ENCODE measurements at places on chromosomes 13 and 19.
A peak's percentile ranks its signal among the peaks of the same experiment; 100 is the strongest.

- DNase-seq = no peak
These were observed 331.6 kb downstream of the DLEU7 start for GRCh38 chr13:50511877-50512341.

DNA sequence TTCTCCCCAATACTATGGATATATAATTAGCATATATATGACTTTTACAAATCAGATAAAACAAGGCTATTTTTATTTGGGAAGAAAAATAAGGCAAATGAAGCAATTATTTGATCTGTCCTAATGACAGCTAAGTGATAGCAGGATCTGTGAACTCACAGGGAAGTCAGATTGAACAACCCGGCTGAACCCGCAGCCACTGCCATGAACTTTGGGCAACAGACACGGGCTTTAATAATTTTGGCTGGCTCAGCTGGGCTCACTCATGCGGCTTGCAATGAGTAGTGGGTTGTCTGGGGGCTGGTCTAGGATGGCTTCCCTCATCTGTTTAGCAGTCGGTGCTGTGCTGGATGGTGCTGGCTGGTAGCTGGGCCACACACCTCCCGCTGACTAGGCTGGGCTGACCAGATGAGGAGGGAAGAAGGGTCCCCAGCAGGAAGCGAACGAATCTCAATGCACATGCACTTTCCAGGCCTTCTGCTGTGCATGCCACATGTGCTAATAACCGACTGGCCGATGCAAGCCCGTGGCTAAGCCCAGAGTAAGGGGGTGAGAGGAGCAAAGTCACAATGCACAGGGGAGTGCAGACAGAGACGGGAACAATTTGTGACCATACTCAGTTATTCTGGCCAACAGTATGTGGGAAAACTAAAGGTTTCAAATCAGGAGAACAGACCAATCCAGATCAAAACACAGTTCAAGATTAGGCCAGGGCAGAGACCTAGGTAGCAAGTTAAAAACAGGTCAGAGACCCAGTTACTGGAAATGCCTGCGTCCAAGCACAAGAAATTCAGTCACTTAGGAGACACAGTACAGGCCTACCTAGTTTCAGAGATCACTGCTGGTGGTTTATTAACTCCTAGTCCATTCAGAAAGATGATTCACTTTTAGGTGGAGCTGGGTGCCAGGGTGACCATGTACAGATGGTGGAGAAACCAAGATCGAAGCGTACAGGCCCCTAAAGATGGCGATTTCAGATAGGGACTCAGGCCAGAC, 22.3 kb downstream of the CRYL1 start:
- no peak for DNase-seq

DNA sequence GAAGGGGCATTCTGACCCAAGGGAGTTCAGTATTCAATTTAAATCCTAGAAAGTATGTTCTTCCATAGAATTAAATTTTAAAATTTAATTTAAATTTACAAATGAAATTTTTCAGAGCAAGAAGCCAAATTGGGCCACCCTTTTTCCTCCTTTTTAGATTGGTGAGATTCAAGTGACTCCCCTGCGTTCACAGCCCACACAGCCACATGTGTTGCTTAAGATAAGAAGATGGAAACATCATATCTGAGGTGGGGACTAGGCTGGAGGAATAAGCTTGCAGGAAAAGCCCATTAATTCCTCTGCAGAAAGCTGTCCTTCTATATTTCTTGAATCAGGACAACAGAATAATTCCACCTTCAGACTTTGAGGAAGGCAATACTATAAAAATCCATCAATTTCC, 392.7 kb upstream of the ZNF507 start:
- DNase-seq = no peak

- no peak for DNase-seq
These were observed 351.4 kb downstream of the SLITRK5 start for GRCh38 chr13:88022431-88023208.

DNA sequence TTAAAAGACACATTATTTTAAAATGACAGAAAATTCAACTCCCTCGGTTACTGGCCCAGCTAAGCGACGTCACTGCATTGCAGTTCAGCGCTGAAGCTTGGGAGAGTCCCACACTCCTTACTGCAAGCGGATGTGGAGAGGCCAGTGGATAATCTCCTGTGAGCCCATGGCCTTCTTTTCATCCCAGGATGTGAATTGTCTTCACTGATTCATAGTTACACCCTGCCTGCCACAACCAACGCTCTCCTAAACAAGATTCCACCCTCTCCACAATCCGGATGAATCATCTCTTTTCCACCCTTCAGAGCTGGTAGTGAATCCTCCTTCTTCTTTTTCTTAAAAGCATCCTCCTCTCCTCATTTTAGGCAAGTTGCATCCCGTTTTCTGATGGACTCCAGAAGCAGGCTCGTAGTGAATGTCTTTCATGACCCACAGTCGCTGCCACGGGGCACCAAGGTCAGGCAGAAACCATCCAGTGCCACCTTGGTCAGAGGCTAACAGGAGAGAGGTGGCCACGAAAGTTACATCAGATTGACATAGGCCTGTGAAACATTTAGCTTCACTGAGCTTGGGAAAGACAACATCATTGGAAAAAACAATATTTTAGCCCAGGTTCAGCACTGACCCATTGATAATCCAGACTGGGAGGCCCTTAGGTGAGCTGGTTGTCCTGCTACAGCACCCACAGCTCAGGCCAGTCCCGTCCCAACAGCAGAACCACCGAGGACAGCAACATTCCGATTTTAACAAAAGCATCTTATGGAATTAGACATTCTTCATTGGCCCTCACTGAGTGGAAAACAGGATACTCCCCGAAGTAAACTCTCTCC, 2.0 kb downstream of the GJB2 start:
- no peak for DNase-seq

GRCh38 chr19:11576227-11576626, 1.2 kb downstream of the ACP5 start:
- DNase-seq = no peak

- no peak for DNase-seq
These were observed 2.3 kb downstream of the TULP2 start for GRCh38 chr19:48896191-48896720.

DNA sequence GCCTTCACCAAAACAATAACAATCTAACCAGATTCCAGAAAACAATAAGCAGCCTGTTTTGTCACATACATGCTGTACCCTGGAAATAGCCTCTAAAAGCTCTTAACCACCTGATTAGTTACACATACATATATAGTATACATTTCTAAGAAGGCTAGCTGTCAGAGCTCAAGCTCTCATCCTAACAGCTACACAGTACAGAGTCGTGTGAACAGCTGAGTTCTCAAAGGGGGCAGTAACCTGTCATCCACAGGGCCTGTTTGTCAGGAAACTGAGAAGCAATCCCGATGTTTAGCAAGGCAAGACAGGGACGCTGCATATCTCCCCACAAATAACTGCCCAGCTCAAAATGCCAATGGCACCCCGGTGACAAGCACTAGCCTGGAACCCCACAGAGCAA, 56.9 kb downstream of the STK24 start:
- no peak for DNase-seq

GRCh38 chr19:10390652-10391286, 10.4 kb upstream of the TYK2 start:
- DNase-seq = peak; percentile 25

GRCh38 chr19:56294549-56294948, 20.1 kb downstream of the ZSCAN5A start:
- no peak for DNase-seq

DNA sequence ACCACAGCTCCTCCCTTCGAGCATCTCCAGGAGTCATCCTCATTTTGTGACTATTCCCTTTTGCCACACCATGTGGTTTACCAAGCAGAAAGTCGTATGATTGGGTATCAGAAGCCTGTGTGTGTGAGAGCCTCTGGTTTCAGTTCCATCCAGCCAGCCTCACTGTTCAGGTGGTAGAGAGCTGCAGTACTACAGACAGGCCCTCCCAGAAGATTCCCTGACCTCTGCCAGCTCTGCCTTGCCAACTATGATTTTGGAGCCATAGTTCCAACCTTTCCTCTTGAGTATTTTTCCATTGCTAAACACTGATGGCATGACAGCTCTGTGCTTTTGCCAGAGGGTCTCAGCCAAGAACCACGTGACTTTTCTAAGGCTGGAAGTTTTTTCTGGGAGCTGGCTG, 82.5 kb downstream of the DHRS12 start:
- DNase-seq = no peak

DNA sequence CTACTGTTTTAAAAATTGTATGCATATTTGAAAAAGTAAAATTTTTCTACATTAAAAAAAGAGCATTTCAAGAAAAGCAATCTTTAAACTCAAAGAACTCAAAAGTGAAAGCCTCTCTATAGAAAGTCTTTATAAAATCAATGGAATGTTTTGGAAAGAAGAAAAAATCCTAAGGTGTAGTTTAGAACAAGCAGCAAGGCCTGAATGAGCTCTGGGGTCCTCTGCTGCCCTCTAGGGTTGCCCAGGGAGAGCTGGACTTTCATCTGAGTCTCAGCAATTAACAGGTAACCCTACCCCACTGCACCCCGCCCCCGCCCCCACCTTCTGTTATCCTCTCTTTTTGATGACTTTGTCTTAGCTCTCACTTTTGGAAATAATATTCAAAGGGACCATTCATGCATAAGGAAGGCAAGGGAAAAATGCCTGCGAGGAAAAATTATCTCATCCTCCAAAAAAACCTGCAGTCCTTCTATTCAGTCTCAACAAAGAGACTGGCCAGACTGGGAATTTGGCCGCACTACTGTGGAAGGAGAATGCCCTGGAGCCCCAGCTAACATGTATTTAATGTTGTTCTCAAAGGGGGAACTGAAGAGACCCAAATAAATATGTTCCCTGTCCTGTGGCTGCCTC, 24.1 kb downstream of the SLC25A30 start:
- no peak for DNase-seq

GRCh38 chr19:1861599-1862031, 1.8 kb downstream of the KLF16 start:
- DNase-seq = no peak

DNA sequence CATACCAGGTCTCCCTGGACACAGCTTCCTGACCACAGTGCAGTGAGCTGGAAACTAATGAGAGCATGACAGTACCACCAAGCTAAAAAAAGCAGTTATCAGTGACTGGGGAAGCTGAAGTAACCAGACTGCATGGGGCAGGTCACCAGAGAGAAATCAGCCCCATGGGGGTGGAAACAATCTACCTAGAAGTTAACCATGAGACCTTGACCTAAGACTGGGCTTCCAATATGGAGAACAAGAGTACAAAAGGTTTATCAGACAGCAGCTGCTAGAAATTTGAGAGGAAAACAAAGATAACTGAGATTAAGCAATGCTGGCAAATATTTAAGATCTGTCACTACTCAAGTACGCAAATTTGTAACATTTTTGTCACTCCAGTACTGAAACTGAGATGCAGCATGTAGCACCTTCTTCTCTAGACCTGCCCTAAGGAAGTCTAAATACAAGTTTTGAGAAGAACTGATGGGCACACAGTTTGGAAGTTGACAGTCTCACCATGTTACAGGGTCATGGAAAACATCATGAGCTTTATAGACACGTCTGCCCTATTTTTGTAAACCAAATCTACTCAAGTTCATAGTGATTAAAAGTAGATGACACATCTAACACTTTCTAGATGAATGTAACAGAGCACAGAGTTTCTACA, 2641.8 kb upstream of the PCDH20 start:
- DNase-seq = no peak

DNA sequence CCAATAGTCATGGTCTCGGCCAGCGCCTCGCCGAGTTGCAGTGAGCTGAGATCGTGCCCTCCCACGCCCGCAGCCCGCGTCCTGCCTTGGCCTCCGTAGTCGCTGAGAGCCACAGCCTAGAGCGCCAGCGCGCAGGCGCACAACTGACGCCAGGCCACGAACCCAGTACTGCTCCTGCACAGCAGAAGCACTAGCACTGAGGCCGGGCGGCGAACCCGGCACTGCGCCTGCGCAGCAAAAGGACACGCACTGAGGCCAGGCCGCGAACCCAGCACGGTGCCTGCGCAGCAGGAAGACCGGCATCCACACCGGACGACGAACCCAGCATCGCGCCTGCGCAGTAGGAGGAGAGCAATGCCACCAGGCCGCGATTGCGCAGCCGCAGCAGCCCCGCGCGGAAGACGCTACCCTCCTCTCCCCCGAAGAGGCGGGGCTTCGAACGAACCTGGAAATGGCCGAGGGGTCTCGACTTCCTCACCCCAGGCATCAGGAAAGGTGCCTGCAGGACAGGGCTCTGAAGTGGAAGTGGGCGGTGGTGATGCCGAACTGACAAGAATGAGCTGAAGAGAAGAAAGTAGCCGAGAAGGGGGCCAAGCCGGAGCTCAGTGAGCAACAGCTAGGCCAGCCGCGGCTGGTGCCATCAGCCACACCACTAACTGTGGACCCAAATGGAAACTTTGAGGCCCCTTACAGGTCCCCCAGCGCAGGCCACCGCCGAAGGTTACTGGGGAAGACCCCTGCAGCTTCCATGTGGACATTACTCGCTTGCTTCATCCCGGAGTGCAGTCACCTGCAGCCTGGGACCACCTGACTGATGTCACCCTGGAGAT, 7.5 kb downstream of the F10 start:
- DNase-seq = no peak

DNA sequence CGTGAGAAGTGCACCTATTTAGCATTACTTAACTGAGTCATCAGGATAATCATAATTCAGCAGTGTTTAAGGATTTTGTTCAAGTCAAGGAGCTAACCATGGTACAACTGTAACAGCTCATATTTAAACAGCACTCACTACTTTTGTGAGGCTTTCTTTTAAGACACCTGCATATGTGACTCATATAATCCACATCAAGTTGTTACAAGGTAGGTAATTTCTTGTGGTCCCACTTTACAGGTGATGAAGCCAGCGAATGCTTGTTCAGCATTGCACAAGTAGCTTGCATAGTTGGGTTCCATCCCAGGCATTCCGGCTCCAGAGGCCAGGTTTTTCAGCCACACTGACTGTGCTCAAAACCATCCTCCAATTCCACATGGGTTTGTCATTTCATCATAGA, 569.2 kb downstream of the MYO16 start:
- no peak for DNase-seq

- DNase-seq = no peak
These were observed 316.0 kb upstream of the MIR17HG start for GRCh38 chr13:91031508-91031907.

- DNase-seq = no peak
These were observed 10.9 kb upstream of the GAS6 start for GRCh38 chr13:113874579-113875428.

DNA sequence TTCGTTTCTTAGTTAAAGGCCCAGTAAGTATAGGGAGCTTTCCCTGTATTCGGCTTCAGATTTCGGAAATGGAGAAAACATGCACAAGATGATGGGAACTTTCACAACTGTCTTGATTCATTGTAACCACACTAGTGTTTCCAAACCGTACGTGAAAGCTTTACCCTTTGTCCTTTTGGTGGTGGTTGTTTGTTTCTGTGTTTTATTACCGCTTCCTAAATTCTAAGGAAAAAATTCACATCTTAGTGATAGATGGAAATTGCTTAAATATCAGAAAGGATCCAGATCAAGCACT, 504 bp upstream of the VWA8 start:
- no peak for DNase-seq

GRCh38 chr19:49565261-49565660, 15.1 kb downstream of the NOSIP start:
- no peak for DNase-seq

DNA sequence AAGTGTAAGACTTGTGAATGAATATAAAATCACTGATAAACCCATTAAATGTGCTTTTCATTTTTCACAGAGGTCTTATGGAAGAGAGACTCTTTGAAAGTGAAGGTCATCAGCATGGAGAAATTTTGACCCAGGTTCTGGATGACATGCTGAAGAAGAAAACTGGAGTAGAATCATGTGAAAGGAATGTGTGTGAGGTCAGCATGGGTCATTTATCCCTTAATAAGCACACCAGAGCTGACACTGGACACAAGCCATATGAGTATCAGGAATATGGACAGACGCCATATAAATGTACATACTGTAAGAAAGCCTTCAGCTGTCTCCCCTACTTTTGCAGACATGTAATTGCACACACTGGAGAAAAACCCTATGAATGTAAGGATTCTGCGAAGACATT, 29.0 kb downstream of the ZNF20 start:
- DNase-seq = no peak

Data from HS-5 (cell line).